Dermis blood vessel endothelial cell (primary cell): ENCODE measurements at places on chromosomes 2 and 18. TPM values are rescaled to one million over a fixed set of nuclear protein-coding genes. Genes with fewer than 3 reads are reported as not detected.

NYAP2 gene
- total RNA-seq, result not detected in 2 replicates

OSR1 gene
- total RNA-seq, result 0.09 and 0.17 TPM in 2 replicates

TNFAIP6 gene
- under 0.01 TPM in 1 of 2 replicates, not detected in the other for total RNA-seq

TMEM178A gene
- not detected in 2 replicates for total RNA-seq

LYPD6B gene
- total RNA-seq, result not detected in 2 replicates

GRHL1 gene
- 0.37 and 0.85 TPM in 2 replicates for total RNA-seq

IL1R1 gene
- total RNA-seq, result 24.2 and 24.7 TPM in 2 replicates

PAX8 gene
- total RNA-seq, result 0.65 and 0.68 TPM in 2 replicates

AMER3 gene
- total RNA-seq, result not detected in 2 replicates

CRACDL gene
- 3.3 and 9.0 TPM in 2 replicates for total RNA-seq

DNA sequence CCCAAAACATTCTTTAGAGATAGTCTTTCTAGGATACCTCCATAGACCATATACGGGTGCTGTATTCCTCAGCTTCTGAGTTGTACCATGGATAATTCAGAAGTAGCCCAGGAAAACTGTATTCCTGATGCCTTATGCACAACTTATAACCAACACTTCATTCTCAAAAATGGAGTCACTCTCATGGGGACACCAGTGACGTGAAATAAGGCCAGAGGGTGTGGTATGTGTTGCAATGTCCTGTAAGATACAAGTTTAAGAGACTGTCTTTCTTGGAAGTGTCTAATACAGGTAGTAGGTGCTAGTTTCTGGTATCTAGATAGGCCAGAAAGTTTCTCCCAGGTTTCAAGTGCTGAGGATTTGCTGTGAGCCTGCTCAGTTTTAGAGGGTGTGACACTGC is 36.1 kb downstream of the COX7A2L start:
- no peak for DNase-seq

GRCh38 chr2:112772322-112772721 is 7.9 kb upstream of the CKAP2L start:
- DNase-seq, result no peak

DNA sequence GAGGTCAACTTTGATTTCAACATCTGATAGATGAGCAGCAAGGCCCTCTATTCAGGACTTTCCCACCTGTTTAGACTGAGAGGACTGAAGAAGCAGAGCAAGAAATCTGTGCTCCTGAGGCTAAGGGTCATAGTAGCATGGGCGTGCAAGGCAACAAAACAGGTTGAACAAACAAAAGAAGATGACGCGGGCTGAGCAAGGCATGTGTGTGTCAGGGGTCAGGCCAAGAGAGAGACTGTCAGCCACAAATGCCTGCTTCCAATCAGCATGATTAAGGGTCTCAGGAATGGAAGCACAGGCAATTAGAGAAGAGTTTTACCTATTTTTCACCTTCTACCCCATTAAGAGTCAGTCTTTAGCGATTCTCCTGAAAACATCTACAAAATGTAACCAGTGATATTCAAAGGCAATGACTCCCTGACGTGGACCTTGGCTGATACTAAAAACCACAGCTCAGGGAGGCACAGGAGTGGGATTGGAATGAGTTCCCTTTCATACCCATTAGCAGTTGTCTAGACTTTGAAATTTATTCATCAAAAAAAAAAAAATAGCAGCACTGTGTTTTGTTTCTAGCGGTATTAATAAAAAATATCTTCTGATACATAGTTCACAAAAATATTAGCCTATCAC is 81.9 kb downstream of the DYNAP start:
- DNase-seq, result no peak

DNA sequence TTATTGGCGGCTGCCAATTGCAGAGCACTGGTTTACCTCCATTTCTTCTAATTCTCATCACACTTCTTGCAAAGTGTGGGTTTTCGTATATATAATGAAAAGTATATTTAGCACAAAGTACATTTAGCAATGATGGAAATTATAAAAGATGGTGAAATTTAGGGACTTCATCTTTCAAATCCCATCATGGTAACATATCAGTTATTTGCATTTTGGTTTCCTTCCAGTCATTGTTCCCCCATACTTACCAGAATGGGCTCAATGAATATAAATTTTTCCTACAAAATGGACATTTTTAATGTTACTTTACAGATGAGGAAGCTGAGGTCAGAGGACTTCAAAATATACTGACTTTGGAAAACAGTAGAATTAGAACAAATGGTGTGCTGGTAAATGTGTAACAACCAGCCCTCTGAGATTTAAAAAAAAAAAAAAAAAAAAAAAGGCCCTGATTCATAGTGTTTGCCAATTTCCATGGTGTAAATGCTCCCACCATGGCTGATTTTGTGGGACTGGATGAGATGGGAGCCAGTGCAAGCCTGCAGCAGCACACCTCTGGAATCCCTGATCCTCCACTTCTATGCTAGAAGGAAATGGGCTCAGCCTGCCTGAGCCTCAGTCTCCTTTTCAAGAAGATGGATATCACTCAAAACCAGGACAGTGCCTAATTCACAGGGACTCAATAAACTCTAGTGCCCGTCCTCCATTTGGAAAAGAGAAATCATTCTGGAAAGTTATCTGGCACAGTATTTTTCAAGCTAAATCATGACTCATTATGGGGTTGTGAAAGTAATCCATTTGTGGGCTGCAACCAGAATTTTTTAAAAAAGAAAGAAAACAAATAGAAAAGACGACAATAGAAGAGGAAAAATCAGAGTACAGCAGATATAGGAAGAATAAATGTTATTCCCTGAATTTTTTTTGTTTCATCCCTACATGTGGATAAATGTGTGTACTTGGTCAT is 34.0 kb downstream of the LBH start:
- no peak for DNase-seq

GRCh38 chr2:221189431-221190067 is 382.6 kb downstream of the EPHA4 start:
- no peak for DNase-seq

DNA sequence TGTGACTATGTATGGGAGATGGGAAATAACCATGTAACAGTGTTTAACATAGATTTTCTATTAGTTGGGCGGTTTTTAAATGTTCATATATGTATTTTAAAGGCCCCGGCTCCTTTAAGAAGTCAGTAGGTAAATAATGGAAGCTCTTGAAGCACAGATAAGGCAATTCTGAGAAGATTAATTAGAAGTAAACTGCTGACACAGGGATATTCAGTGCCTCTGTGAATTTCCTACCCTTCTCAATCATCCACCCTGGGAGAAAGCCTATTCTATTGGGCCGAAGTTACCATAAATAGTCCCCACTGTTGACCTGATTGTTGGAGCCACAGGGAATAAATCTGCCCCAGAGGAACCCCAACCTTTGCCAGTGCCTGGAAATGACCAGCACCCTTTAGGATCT is 56.8 kb upstream of the SIX3 start:
- DNase-seq, result no peak

DNA sequence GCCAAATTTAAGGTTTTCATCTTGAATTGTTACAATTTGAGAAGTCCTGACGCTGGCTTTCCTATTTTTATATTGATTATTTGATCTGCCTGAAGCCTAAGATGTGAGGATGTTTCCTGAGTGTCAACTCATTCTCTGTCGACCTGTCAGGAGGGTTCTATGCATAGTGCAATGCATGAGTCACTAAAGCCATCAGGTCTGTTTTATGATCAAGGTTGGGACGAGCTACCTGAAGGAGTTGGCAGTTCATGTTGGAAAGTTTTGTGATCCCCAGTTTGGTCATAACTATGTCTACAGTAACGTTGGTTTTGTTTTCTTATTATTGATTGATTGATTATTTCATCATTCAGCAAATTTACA is 71.2 kb downstream of the NABP1 start:
- no peak for DNase-seq

DNA sequence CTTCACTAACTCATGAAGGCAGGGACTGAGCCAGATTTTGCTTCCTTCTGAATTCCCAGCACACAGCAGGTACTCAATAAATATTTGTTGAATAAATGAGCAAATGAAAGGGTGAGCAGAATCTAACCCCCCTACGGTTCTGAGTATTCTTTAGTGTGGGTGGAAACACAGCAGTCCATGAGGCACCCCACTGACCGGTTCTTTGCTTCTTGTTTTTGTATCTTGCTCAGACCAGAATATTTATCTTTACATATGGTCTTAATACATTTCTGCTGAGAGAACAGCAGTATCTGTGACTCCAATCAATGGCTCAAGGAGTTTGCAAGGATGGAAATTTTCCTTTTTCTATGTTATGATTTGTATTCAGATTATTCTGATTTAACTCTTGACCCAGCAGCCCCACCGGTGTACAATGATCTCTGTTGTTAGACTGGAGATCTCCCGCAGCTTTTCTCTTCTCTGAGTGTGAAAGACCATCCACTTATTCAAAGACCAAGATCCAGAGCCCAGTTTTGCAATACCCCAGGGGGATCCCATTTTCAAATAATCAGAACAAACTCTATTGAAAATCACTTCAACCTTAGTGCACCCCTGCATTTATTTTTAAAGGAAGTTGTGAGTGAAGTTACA is 506.5 kb upstream of the TNP1 start:
- DNase-seq, result no peak

- DNase-seq, result no peak
These were observed 851.8 kb upstream of the NXPH2 start for GRCh38 chr2:139631966-139632365.

- no peak for DNase-seq
These were observed 263.8 kb downstream of the MEIS1 start for GRCh38 chr2:66698576-66699239.

GRCh38 chr18:34956663-34957062 is 84.5 kb upstream of the MAPRE2 start:
- peak; percentile 53 for DNase-seq

GRCh38 chr2:113930448-113930847 is 40.6 kb downstream of the ACTR3 start:
- DNase-seq, result no peak

DNA sequence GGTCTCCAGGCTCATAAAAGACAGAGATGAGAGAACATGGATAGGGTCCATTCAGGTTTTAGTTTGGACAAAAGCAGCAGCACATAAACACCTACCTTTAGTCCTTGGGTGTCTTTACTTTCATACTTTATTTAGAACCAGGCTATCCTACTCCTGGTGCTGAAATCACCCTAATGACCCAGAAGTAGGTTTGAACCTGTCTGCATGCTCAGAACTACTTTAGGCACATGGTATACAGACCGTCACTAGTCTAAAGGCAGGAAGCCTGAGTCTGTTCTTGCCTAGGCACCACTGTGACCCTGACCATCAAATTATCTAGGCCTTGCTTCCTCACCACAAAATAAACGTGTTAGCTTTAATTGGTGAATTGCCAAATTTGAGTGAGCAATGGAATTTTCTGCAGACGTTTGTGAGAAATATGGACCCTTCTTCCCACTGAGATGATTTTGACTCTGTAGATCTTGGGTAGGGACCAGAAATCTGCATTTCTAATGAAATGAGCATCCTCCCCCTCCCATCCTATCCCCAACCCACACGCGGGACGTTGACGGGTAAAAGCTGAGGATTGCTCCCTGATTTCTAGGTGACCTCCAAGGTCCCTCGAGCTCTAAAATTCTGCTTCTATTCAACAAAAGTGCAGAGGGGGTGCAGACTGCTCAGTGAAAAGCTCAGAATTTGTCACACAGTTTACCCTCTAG is 75.1 kb downstream of the PLEKHM3 start:
- no peak for DNase-seq

GRCh38 chr2:207871506-207871905 is 101.8 kb upstream of the FZD5 start:
- DNase-seq, result no peak

- DNase-seq, result no peak
These were observed 2.4 kb downstream of the NEU4 start for GRCh38 chr2:241811201-241811951.

- peak; percentile 40 for DNase-seq
These were observed at the start of gene VSNL1 for GRCh38 chr2:17540093-17540812. TSS of gene VSNL1 (plus strand) at chr2:17540696. CDS start at chr2:17592075, 51,379 bp downstream.

- no peak for DNase-seq
These were observed 74.9 kb downstream of the ANKRD44 start for GRCh38 chr2:197235711-197236110.

GRCh38 chr2:182819412-182819811 is 47.0 kb downstream of the FRZB start:
- no peak for DNase-seq

DNA sequence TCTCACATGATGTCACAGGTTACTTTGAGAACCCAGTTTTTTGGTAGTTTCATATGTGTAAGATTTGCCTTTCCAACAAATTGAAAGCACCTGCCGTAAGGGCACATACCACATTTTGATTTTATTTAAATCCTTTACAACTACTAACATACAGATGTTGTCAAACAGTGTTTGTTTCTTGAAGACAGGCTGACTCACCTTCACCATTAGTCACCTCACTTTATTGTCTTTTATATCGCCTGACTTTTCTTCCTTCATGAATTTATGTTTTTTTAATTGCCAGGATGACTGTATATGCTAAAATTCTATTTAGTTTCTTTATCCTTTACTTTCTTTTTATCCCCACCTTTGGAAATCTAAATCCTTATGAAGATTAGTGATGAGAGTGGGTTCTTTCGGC is 886.7 kb downstream of the SUCLG1 start:
- DNase-seq, result no peak

- no peak for DNase-seq
These were observed 499.8 kb downstream of the SUCLG1 start for GRCh38 chr2:83959266-83959665.

- no peak for DNase-seq
These were observed 6.3 kb upstream of the EN1 start for GRCh38 chr2:118853651-118854291.

- no peak for DNase-seq
These were observed 97.4 kb upstream of the DNAJC10 start for GRCh38 chr2:182618672-182619079.
